ENCODE measurements at places on chromosomes 3 and 15. TPM values are rescaled to one million over a fixed set of nuclear protein-coding genes. Genes with fewer than 3 reads are reported as not detected.

The SLC2A2 gene
- total RNA-seq, result 0.09 TPM

The POPDC2 gene
- total RNA-seq, result under 0.01 TPM

The PEX11A gene
- total RNA-seq, result 8.0 TPM

The CGNL1 gene
- total RNA-seq, result 0.28 TPM

The CYP8B1 gene
- total RNA-seq, result not detected

The UBE2E2 gene
- 32.7 TPM for total RNA-seq

The SOX14 gene
- not detected for total RNA-seq

The TLR9 gene
- under 0.01 TPM for total RNA-seq

The PLSCR4 gene
- total RNA-seq, result 23.9 TPM

The SLC28A2 gene
- total RNA-seq, result not detected

The MORC1 gene
- not detected for total RNA-seq

The TMEM207 gene
- not detected for total RNA-seq
